ENCODE measurements at places on chromosomes 1 and 21.

- no peak for DNase-seq
Observed at GRCh38 chr1:153963850-153964331, 554 bp upstream of the SLC39A1 start.

DNA sequence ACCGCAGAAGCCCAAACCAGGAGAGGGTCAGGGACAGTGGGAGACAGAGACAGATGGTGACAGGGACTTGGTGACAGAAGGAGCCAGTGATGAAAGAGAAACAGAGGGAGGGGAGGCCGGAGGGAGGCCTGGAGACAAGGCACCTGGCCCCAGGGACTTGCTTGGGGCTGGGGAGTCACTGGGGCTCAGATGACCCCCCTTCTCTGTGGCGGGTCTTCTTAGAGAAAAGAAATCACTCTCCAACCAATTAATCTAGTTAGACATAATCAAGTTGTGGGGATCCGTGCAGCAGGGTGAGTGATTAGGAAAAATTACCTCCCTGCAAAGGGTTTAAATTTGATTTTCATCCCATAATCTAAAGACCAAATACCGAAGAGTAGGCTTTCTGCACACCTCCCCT lies 519.8 kb downstream of the PTPRU start:
- DNase-seq = no peak

DNA sequence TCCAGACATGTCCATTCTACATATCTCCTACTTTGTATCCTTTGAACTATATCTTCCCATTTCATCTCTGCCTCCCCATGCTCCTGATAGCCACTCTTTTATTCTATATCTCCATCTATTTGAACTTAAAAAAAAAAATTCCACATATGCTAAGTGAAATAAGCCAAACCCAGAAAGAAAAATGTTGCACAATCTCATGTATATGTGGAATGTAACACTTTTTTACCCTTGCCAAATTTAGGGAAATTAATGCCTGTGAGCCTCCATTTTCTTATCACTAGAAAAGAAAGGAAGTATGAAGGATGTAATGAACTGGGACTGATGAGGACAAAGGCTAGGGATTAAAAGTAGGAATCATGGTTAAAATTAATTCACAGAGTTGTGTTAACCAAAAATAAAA lies 53.5 kb downstream of the RGS13 start:
- DNase-seq = no peak

- DNase-seq = no peak
Observed at GRCh38 chr1:83794384-83794783, 204.5 kb downstream of the TTLL7 start.

- no peak for DNase-seq
Observed at GRCh38 chr1:27755865-27756264, 17.2 kb upstream of the STX12 start.

DNA sequence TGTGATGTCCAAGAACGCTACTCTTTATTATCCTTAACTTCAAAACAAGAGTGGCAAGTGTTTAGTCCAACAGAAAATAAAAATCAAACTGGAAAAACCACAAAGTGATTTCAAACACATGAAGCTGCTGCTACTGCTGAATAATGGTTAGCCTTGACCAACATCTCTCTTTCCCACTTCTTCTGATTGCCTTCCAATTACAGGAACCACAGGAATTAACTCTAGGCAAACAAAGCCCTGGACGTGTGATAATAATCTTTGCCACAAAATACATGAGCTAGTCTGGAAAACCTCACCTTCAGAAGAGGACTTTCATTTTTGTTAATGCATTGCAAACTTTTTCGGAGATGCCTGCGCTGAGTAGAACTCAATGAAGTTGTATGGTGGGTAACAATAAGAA lies 48.6 kb upstream of the COL11A1 start:
- no peak for DNase-seq

- no peak for DNase-seq
Observed at GRCh38 chr1:104868794-104869193, 1119.1 kb downstream of the AMY1C start.

- DNase-seq = no peak
Observed at GRCh38 chr1:201028461-201028889, 5.0 kb upstream of the KIF21B start.

- no peak for DNase-seq
Observed at GRCh38 chr1:228062085-228062791, 20.3 kb upstream of the ARF1 start.

GRCh38 chr1:99540744-99541143 lies 105.2 kb upstream of the PALMD start:
- DNase-seq = no peak

- no peak for DNase-seq
Observed at GRCh38 chr1:162993846-162994245, 75.3 kb upstream of the RGS4 start.

GRCh38 chr1:29984166-29984861 lies 739.1 kb downstream of the MATN1 start:
- DNase-seq = no peak

GRCh38 chr21:43727519-43728153 lies 8.7 kb downstream of the PDXK start:
- DNase-seq = no peak

- no peak for DNase-seq
Observed at GRCh38 chr1:42162181-42162580, 2.4 kb downstream of the GUCA2A start.

DNA sequence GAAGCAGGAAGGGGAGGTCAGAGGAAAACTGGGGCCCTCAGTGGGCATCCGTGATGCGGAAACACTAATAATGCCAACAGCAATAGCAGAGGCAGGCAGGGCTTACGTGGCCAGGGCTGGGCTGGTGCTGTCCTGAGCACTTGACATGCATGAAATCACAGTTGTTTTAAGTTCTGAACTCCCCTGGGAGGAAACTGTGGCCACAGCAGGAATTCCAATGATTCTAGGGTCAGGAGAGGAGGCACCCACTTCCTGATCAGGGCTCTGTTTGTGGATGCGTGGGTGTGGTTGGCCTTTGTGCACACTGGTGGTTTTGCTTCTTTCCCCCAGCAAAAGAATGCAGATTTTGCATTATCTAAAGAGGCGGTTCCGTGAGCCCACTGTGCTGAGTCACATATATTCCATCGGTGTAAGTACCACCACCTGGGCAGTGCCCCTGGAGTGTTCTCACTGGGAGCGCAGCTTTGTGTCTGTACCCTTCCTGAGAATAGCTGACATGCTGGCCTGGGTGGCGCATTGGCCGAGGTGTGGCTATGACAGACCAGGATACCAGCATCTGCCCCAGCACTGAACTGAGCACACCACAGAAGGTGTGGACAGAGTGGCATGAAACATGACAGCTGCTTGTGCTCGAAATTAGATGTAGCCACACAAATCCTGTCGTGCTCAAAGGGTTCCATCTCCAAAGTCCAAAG lies 71.0 kb downstream of the PDE9A start:
- DNase-seq = no peak

GRCh38 chr21:35011681-35012080 lies 37.4 kb downstream of the RUNX1 start:
- DNase-seq = no peak

DNA sequence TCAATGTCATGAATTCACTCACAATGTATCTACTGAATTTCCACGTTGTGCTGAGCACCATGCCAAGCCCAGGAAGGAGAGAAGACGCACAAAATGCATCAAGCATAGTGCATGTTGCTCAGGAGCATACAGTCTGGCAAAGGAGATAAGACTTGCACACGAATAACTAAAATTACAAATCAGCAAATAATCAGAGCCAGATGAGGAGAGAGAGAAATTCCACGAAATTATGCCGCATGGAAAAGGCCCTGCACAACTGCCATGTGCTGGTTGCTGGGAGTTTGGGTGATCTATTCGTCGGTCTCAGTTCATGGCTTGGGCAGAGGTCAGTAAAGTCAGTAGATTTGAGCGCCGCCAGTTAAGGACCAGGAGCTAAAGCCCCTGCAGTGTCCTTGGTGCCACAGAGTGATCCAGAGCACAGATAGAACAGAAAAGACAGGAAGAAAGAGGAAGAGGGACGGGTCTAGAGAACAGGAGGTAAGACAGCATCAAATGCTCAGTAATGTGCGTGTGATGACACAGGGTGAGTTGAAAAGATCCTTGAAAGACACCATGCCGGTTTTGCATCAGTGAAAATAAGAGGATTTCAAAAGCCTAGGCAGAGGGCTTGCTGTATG lies 55.1 kb upstream of the ZNF281 start:
- DNase-seq = no peak

- no peak for DNase-seq
Observed at GRCh38 chr1:235932090-235932510, 65.4 kb upstream of the LYST start.

DNA sequence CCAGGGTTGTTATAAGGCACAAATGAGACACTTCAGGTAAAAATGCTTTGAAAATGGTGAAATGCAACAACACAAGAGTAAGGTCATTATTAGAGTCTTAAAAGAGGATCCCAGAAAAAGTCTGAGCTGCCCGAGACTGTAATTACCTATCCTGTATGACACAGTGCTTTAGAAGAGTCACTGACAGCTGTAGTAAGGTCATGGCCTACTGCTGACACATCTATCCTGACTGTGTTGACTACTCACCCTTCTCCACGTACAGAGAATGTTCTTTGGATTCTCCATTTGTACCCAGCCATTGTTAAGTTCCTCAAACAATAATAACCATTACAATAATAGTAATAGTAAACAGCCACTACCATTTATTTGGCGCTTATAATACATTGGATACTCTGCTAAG lies 104.4 kb downstream of the CACHD1 start:
- DNase-seq = no peak

GRCh38 chr1:29643838-29644440 lies 407.6 kb downstream of the PTPRU start:
- no peak for DNase-seq

DNA sequence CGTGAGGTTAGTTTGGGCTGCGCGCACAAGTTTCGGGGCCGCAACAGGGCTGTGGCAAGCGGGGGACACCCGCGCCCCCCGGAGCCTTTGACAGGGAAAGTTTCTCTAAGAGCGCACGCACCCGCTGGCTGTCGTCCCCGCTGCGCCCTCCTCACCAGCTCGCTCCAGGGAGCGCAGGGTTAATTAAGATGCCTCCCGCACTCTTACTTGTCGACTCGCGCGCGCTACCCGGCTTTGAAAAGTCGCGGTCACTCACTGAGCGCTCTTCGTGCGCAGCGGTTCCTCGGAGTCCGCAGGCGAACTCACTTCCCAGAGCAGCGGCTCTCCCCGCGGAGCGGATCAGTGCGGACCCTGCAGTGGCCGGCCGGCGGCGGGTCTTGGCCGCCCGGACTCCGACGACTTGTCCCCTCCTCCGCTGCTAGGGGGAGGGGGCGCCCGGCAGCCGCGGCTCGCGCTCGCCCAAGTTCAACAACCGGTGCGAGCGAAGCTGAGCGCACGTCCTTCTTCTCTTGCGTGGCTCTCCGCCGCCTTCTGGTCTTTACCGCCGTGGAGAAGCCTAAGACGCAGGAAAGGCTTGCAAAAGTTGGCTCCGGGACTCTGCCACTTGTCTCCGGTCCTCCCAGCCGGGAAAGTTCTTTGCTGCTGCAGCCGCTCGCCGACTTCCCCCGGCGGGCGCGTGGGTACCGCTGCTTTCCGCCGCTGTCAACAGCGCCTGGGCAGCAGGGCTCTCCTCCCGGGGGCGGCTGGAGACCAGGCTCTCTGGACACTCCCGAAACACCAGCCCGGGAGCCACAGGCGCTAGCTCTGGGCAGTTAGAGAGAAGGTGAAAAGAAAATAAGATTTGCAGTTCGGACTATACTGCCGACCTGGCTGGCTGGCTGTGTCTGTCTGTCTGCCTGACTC lies 506 bp downstream of the JUN start:
- DNase-seq = peak; percentile 72

GRCh38 chr1:99705385-99705784 lies 59.5 kb downstream of the PALMD start:
- no peak for DNase-seq

- no peak for DNase-seq
Observed at GRCh38 chr1:191963781-191964455, 194.3 kb upstream of the RGS18 start.

- no peak for DNase-seq
Observed at GRCh38 chr1:224707843-224708725, 92.0 kb downstream of the CNIH3 start.

- no peak for DNase-seq
Observed at GRCh38 chr1:103353391-103353790, 172.1 kb upstream of the RNPC3 start.

- no peak for DNase-seq
Observed at GRCh38 chr1:229452956-229453801, 19.3 kb upstream of the ACTA1 start.

- DNase-seq = no peak
Observed at GRCh38 chr21:46097336-46098293, at the start of gene COL6A2. Gene COL6A2 (plus strand): TSS chr21:46098112.

Data from C1 segment of cervical spinal cord (tissue), 14 donors.